CD4-positive, alpha-beta memory T cell (primary cell): ENCODE measurements at places on chromosomes 5 and 9. TPM values are rescaled to one million over a fixed set of nuclear protein-coding genes. Genes with fewer than 3 reads are reported as not detected.

DNA sequence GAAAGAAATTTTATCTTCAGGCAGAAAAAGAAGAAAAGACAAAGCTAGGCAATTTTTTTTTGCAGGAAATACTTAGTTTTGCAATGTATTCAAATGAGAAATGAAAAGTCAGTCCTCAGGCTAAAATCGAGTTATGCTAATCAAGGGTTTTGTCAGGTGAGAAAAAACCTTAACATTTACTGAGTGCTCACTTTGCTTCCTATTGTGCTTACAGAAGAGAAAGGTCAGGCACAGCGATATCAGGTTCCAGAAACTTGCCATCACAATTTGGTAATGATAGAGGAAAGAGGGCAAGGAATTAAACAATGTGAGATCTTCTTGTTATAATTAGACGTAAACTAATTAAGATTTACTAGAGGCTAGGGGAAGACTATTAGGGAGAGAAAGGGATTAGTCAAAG is 431.7 kb upstream of the CTNND2 start:
- DNase-seq: no peak
- H3K27ac ChIP-seq: no peak overlapping the region
- H3K27me3 ChIP-seq: no peaks in the 10 kb centered on the region
- no peak overlapping the region for H3K4me3 ChIP-seq
- H3K36me3 ChIP-seq: no peaks in the 10 kb centered on the region

GRCh38 chr5:99814321-99815063 is 720.7 kb upstream of the FAM174A start:
- DNase-seq: no peak
- H3K27ac ChIP-seq: no peak overlapping the region
- no peaks in the 10 kb centered on the region for H3K36me3 ChIP-seq

DNA sequence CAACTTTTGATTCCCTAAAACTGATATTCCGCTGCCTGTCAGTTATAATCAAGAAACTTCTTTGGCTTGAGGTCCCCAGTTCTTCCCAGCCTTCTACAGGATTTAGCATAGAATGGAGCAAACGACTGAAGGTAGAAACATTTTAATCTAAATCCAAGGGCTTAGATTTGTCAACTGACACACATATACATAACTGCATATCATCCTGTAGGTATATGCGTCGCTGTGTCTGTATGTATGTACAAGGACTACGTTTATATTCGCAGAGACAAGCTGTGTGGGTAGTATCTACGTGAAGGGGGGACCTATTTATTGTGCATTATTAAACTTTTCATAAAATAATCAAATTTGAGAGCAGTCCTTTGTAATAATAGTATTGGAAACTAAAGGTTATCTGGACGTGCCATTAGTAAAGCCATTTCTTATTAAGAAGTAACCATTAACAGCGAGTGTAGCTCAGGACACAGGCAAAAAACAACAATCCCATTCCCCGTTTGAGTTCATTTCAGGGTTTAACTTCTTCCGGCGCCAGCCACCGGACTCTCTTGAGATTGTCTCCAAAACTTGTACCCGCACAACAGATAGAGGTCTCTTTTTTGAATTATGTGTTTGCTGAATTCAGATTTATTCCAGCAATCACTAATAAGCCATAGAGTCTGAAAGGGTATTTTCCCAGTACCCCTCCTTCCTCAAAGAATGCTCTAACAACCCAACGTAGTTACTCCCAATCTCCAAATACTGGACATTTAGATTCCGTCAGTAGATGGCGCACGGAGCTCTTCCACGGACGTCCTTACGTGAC is 2.1 kb upstream of the MLLT3 start:
- DNase-seq: peak; percentile 42
- H3K27ac ChIP-seq: peak overlapping the region; percentile 69
- no peaks in the 10 kb centered on the region for H3K27me3 ChIP-seq
- H3K4me3 ChIP-seq: peak overlapping the region; percentile 93
- peaks cover 23% of the 10 kb centered on the region for H3K4me1 ChIP-seq
- no peaks in the 10 kb centered on the region for H3K36me3 ChIP-seq

- no peak overlapping the region for H3K4me3 ChIP-seq
- no peak for DNase-seq
- H3K27me3 ChIP-seq: no peaks in the 10 kb centered on the region
- no peaks in the 10 kb centered on the region for H3K4me1 ChIP-seq
Measured at GRCh38 chr9:134863941-134864820, 16.4 kb upstream of the FCN2 start.

- H3K4me1 ChIP-seq: no peaks in the 10 kb centered on the region
- DNase-seq: no peak
- H3K4me3 ChIP-seq: no peak overlapping the region
- no peaks in the 10 kb centered on the region for H3K27me3 ChIP-seq
- H3K27ac ChIP-seq: no peak overlapping the region
Measured at GRCh38 chr9:69340631-69341030, 15.6 kb downstream of the ENTREP1 start.

The BNC2 gene
- not detected for total RNA-seq

GRCh38 chr5:136242136-136242535 is 49.2 kb upstream of the SMIM32 start:
- DNase-seq: no peak
- H3K4me3 ChIP-seq: no peak overlapping the region

- no peak for DNase-seq
- H3K4me3 ChIP-seq: no peak overlapping the region
- no peaks in the 10 kb centered on the region for H3K27me3 ChIP-seq
- H3K4me1 ChIP-seq: peaks cover 9% of the 10 kb centered on the region
- H3K27ac ChIP-seq: no peak overlapping the region
Measured at GRCh38 chr9:93300175-93300572, 116.2 kb downstream of the WNK2 start.

GRCh38 chr5:62305358-62305714 is 670 bp upstream of the KIF2A start:
- H3K27ac ChIP-seq: peak overlapping the region; percentile 76
- H3K36me3 ChIP-seq: no peaks in the 10 kb centered on the region
- DNase-seq: no peak
- no peaks in the 10 kb centered on the region for H3K27me3 ChIP-seq
- peaks cover 48% of the 10 kb centered on the region for H3K4me1 ChIP-seq

- no peaks in the 10 kb centered on the region for H3K4me1 ChIP-seq
- no peak for DNase-seq
- no peak overlapping the region for H3K27ac ChIP-seq
- no peak overlapping the region for H3K4me3 ChIP-seq
Measured at GRCh38 chr9:107358986-107359385, 75.9 kb downstream of the RAD23B start.

The XRCC4 gene
- total RNA-seq: 4.2 TPM

DNA sequence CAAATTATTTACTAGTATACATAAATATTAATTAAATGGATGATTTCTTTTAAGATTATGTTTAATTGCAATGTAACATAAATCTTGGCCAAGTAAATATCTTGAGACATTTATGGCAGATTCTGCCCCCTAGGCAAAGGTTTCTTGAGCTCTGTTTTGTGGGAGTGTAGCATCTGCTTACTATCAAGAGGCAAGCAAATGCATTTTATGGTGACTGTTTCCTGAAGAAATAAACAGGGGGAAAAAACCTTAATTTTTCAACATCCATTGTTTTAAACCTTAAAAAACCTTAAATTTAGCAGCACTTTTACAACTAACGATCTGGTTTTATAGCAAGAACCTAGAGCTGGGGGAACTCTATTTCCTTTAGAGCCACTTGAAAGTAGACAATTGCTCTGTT is 25.7 kb upstream of the FREM1 start:
- no peak overlapping the region for H3K27ac ChIP-seq
- no peak for DNase-seq
- no peaks in the 10 kb centered on the region for H3K27me3 ChIP-seq
- no peak overlapping the region for H3K4me3 ChIP-seq
- H3K4me1 ChIP-seq: no peaks in the 10 kb centered on the region
- no peaks in the 10 kb centered on the region for H3K36me3 ChIP-seq

DNA sequence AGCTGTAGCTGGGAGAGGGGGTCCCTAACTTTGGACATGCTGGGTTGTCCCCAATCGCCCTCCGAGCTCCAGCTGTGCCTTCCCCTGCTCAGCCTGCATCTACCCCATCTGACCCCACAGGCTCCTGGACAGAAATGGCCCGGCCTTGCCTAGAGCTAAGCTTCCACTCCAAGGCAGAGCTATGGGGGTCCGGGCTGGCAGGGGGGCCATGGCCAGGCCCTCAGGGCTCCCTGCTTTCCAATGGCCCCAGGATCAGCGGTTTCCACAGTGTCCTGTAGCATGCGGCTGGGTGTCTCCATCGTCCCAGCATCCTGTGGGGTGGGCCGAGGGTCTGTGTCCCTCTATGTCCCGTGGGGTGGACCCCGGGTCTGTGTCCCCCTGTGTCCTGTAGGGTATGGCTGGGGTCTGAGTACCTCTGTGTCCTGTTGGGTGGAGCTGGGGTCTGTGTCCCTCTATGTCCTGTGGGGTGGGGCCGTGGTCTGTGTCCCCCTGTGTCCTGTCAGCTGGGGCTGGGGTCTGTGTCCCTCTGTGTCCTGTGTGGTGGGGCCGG is 130.6 kb downstream of the RXRA start:
- peak overlapping the region; percentile 64 for H3K27ac ChIP-seq
- peaks cover 22% of the 10 kb centered on the region for H3K4me1 ChIP-seq
- H3K27me3 ChIP-seq: no peaks in the 10 kb centered on the region

- peaks cover 43% of the 10 kb centered on the region for H3K4me1 ChIP-seq
- no peaks in the 10 kb centered on the region for H3K36me3 ChIP-seq
Measured at GRCh38 chr5:173882632-173883031, 5.5 kb upstream of the CPEB4 start.

GRCh38 chr9:95977371-95977770 is 101.9 kb downstream of the ERCC6L2 start:
- H3K4me1 ChIP-seq: peaks cover 11% of the 10 kb centered on the region
- no peak overlapping the region for H3K27ac ChIP-seq
- peaks cover 10% of the 10 kb centered on the region for H3K36me3 ChIP-seq
- no peak overlapping the region for H3K4me3 ChIP-seq
- no peaks in the 10 kb centered on the region for H3K27me3 ChIP-seq
- no peak for DNase-seq

DNA sequence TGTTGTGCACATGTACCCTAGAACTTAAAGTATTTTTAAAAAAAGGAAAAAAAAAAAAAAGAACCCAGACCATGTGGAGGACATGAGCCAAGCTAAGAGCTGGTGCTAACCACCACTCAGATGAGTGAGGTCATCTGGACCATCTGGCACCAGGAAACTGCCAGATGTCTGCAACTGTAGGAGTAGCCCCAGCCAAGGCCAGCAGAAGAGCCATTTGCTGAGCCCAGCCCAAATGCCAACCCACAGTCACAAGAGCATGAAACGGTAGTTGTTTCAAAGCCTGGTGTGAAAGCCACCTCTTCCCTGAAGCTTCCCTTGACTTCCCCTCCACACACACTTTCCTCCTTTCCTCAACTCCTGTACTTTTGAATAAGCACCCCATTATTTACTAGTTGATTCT is 69.2 kb upstream of the FCN1 start:
- no peak overlapping the region for H3K27ac ChIP-seq
- DNase-seq: no peak
- H3K4me1 ChIP-seq: no peaks in the 10 kb centered on the region
- no peak overlapping the region for H3K4me3 ChIP-seq

DNA sequence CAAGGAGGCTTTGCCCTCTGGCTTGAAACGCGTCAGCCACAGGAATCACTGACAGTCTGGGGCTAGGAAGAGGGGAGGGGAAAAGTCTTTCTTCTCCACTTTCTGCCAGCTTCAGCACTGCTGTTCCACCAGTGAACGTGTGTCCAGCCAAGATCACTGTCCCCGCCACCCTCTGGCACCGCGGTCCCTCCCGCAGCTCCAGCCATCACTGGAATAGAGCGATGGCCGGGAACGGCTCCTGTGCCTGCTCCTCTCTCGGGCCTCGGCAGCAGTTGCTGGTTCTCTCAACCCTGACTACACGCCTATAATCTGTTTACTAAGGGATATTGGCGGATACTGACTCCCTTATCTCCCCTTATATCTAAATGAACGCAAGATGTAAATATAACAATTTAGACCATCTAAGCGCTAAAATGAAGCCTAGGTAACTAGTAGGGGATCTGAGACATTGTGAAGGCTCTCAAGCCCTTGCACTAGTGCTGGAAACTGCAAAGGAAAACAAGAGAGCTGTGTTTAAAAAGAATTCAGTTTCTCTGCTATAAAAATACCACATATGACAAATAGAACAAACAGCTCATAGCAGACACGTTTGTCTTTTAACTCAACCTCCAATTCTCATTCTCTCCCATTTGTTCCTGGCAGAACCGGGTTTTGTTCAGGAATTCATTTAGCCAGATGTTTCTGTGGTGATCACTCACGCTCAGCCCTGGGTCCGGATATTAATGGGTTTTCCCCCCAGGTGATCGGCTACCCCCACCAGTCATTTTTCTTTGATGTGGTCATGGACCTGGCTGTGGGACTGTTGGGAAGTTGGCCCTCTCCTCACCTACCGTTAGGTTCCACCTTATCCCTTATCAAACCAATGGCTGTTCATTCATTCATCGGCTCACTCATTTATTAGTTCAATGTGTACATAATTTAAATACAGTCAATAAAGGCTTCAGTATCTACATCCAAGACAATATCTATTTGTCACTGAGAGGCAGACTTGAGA is 149.8 kb downstream of the MED10 start:
- H3K36me3 ChIP-seq: no peaks in the 10 kb centered on the region
- no peak for DNase-seq
- H3K27me3 ChIP-seq: no peaks in the 10 kb centered on the region
- H3K27ac ChIP-seq: no peak overlapping the region

The CDH18 gene
- total RNA-seq: not detected

GRCh38 chr9:137075275-137075775 is 2.0 kb upstream of the UAP1L1 start:
- no peak overlapping the region for H3K4me3 ChIP-seq
- DNase-seq: no peak
- no peak overlapping the region for H3K27ac ChIP-seq
- H3K4me1 ChIP-seq: peaks cover 14% of the 10 kb centered on the region
- H3K36me3 ChIP-seq: no peaks in the 10 kb centered on the region

DNA sequence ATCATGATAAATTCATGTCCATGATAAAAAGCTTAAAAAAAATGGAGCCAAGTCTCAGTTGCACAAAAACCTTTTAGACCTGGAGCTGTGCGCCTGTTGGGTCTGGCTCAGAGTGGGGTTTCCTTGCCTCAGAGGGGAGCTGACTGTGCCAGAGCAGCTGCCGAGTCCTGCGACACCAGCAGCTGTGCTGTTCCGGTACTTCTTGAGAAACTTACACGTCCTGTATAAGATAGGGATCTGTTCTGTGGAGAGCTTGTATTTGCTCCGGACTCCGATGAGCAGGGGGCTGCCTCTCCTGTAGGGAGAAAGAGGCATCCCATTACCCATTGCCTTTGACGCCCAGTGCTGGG is 28.6 kb downstream of the GFPT2 start:
- H3K4me3 ChIP-seq: no peak overlapping the region
- no peak for DNase-seq

The ECM2 gene
- total RNA-seq: not detected

The AK3 gene
- total RNA-seq: 23.1 TPM

DNA sequence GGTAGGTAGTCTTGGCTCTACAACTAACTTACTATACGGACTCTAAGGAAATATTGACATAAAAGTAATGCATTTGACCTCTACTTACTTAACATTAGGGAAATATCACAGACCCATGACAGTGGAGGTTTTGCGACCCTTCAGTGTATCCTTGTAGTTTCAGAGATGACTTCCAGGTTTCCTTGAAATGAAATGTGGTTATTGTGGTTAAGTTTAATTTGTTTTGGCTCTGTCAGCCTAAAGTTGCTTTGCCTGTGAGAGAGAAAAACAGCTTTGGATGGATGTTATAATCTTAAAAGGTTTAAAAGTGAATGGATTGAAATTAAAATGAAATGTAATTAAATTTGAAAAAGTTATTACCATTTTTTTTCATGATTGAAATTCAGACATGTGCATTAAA is 42.9 kb downstream of the LRRTM2 start:
- no peak overlapping the region for H3K4me3 ChIP-seq
- no peaks in the 10 kb centered on the region for H3K27me3 ChIP-seq
- H3K27ac ChIP-seq: no peak overlapping the region
- H3K4me1 ChIP-seq: no peaks in the 10 kb centered on the region
